ENCODE measurements at places on chromosomes 13 and 19.

- DNase-seq: no peak
These were observed 787.9 kb upstream of the KLHL1 start for GRCh38 chr13:70896136-70896535.

GRCh38 chr19:43439032-43439708 is 24.5 kb downstream of the TEX101 start:
- peak; percentile 20 for DNase-seq

DNA sequence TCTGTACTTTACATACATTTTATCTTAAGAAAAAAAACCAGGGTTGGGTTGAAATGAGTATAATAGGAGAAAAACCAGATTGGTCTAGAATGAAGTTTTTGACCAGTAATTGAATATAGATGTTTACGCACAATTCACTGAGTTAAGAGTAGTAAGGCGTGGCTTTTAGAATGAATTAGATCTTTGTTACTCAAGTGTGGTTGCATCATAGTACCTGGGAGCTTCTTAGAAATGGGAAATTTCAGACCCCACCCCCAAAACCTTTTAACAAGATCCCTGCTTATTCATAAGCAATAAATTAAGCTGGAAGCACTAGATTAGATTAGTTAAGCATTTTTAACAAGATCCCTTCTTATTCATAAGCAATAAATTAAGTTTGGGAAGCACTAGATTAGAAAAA is 28.7 kb upstream of the LMO7 start:
- no peak for DNase-seq

- DNase-seq: no peak
These were observed 42.7 kb upstream of the FAM124A start for GRCh38 chr13:51179432-51179971.

DNA sequence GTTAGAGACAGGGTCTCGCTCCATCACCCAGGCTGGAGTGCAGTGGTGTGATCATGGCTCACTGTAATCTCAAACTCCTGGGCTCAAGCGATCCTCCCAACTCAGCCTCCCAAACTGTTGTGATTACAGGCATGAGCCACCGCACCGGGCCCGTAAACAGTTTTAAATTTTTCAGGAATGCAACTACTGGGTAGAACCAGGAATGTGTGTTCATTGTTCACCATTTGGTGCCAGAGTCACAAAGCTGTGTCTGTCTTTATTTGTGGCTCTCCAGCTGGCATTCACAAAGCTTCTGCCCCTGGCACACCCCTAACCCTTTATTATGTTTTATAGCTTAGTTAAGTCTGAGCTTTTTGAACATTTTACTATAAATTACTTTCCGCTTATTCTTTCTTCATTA is 19.8 kb upstream of the ACP7 start:
- no peak for DNase-seq

DNA sequence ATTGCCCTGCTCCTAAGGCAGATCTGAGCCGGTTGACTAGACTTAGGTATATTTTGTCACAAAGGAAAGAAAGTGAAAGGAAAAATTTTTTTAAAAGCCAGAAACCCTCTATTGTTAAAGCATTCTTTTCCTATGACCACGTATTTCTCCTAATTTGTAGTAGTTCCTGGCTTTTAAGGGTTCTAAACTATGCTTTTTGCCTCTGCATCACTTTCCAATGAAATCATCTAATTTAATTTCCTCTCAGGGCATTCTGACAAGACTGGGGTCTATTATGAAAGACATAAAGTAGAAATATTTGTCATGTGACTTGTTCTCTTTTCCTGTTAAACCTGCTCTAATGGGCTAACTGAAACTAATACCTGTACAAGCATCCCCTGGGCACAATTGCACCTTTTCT is 233.0 kb upstream of the PRR20A start:
- no peak for DNase-seq

GRCh38 chr19:14059093-14059480 is 2.8 kb downstream of the PALM3 start:
- DNase-seq: no peak

DNA sequence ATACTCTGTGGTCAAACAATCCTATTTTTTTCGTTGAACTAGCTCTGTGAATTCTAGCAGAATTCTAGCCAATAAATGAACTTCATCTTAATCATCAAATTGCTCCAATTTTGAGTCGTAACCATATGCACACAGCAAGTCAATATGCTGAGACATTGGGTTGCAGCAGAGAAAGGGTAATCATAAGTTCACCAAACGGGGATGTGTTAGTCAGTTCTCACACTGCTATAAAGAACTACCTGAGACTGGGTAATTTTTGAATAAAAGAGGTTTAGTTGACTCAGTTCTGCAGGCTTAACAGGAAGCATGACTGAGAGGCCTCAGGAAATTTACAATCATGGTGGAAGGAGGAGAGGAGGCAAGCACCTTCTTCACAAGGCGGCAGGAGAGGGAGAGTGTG is 67.7 kb upstream of the ABCC4 start:
- no peak for DNase-seq

DNA sequence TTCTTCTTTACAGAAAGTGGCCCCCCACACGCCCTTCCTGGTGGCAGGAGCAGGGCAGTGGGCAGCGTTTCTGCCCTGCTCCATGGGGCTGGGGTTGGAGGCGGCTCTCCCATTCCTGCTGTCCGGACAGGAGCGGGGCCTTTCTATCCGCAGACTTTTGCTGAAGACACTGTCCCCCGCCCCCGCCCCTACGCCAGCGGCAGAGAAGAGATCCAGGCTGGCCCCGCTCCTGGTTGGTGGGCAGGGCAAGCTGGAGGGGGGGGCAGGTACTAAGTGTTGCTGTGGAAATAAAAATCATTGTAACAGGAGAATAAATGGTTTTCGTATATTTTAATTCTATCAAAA is 81.7 kb downstream of the ZNF429 start:
- DNase-seq: no peak

DNA sequence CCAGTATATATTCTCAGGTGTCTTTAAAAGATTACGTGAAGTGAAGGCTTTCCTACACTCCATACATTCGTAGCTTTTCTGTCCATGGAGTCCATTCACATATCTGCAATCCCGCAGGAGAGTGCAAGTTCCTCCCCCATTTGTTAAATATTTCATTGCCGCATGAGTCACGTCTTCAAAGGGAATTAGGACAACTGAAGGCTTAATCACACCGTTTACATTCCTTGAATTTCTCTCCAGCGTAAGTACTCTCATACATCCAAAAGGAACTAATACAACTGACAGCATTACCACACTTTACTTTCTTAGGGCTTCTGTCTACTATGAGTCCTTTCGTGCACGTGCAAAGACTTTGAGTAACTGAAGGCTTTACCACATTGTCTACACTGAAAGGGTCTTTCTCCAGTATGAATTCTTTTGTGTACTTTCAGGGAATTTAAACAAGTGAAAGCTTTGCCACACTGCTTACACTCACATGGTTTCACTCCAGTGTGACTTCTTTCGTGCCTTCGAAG is 29.0 kb upstream of the ZNF564 start:
- peak; percentile 78 for DNase-seq

- DNase-seq: no peak
These were observed 274.7 kb downstream of the SUCLA2 start for GRCh38 chr13:47726394-47726793.

GRCh38 chr19:35533822-35534392 is 651 bp downstream of the GAPDHS start:
- no peak for DNase-seq

DNA sequence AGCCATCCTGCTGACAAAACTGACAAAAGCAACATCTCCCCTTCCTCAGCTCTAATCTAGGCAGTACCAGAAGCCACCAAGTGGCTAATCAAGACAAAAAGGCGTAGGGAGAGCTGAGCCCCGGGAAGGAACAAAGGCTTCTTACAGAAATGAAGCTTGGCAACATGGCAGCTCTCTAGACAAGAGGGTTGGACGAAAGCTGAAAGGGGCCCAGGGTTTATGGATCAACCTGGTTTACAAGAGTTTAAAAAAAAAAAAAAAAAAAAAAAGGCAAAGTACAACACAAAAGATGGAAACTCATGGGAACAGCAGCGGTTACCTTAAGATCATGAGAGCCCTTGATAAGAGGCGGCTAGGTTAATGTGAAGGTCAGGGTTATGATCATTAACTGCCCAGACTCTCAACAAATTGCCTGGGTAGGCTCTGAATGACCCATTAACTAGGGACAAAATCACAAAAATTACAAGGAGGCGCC is 14.0 kb downstream of the ZC3H4 start:
- DNase-seq: no peak

- no peak for DNase-seq
These were observed 35.5 kb upstream of the LPAR6 start for GRCh38 chr13:48448285-48448958.

GRCh38 chr13:112755331-112755730 is 65.5 kb downstream of the ATP11A start:
- DNase-seq: no peak

- DNase-seq: peak; percentile 6
These were observed 991 bp downstream of the OBI1 start for GRCh38 chr13:78657699-78658629.

DNA sequence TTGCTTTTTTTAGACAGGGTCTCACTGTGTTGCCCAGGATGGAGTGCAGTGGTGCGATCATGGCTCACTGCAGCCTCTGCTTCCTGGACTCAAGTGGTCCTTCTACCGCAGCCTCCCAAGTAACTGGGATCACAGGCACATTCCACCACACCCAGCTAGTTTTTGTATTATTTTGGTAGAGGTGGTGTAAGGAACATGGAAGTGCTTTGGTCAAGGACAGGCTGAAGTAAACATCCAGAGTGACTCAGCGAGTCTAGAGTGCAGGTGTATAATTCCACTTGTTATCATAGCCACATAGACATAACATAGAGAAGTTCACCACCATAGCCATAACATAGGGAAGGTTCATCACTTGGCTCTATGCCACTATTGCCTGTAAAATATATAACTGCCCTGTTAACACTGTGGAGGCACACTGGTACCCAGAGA is 98.6 kb downstream of the RBM26 start:
- no peak for DNase-seq

DNA sequence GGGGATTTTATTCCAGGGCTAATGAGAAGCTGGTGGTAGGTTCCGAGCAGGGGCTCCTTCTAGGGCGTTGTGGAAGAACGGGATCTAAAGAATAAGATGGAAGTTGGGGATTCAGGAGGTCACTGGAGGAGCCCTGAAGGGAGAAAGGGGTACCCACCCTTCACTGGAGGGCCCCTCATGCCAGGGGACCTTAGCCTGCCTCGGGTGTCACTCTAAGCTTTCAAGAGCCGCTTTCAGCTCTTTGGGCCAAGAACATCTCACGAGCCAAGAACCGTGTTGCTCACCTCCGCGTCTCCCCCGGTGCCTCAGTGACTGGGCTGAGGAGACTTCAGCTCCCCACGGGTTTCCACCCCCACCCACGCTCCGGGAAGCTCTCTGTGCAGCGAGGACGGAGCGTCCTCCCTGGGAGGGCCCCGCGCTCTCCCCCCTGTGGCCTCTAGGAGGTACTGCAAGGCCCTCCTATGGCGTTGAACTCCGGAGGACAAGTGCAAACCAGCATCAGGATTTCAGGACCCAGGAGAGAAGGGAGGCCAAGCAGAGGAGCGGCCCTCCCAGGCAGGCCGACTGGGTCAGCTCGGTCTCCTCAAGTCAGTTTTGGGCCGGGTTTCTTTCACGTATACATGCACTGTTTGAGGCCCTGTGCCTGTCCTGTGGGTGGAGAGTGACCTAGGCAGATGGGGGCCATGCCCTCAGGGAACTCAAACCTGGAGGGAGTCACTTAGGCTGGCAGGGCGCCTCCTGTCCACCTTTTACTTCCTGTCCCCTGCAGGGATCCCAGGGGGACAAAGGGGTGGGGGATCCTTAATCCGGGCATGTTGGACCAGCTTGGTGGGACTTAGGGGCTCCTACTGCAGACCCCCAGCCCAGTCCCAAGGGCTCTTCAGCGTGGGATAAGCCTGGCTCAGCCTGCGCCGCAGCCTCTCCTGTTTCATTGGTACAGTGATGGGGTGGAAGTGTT is 5.1 kb upstream of the KRTDAP start:
- DNase-seq: peak; percentile 53

DNA sequence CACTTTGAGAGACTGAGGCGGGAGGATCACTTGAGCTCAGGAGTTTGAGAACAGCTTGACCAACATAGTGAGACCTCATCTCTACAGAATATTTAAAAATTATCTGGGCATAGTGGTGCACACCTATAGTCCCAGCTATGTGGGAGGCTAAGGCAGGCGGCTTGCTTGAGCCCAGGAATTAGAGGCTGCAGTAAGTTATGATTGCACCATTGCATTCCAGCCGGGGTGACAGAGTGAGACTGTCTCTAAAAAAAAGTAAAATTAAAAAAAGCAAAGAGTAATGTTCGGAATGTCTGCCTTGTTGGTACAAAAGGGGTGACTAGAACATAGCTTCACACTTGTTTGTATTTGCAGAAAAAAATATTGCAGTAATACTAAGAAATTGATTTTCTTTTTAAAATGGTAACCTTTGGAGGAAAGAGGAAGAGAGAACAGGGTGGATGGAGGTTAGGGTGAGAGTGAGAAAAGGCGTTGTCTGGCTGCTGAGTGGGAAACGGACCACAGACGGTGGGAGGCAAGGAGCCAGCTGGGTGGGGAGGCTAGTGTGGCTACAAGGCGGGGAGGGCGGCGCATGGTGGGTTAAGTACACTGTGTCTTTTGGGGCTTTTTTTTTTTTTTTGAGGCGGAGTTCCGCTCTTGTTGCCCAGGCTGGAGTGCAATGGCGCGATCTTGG is 10.2 kb downstream of the PPP1R14A start:
- peak; percentile 48 for DNase-seq
